ENCODE measurements at places on chromosomes 7 and 10.

DNA sequence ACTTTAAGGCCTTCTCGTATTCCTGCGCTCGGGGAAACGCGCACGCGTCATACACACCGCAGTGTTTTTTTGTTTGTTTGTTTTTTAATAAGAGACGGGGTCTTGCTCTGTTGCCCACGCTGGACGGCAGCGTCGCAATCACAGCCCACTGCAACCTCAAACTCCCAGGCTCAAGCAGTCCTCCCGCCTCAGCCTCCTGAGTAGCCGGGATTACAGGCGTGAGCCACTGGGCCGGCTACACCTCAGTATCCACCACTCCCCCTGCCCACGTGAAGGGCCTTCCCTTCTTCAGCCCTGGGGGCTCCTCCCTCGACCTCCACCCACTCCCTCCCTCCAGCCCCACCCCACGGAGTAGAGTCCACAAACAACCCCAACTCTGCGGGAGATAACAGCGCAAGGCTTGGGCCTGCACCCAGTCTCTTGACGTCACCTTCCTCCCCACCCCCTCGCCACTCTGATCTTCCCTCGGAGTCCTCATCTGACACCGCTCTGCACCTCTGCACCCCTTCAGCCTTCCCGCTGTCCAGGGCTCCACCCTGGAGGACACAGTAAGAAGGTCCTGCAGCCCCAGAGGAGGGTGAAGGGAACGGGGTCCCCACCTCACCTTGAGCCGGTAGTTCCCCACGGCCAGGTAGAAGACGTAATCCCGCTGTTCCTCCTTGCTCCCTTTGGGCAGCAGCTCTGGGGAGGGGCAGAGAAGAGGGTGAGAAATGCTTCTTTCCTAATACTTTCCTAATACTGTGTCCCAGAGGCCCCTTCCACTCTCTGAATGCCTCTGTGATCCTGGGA, 2.8 kb upstream of the CLDN15 start:
- DNase-seq = no peak

DNA sequence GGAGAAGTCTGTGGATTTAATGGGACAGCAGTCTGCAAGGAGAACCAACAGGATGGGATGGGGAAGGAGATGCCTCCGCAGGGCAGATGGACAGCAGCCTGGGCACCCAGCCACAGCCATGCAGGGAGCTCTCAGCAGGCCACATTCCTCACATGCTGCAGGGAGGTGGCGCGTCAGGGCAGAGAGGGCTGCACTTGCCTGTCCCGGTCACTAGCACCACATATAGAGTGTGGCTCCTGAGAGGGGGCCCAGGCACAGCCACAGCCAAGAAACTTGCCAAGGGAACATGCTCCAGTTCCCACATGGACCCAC, 86.8 kb upstream of the ZMIZ1 start:
- DNase-seq = no peak

DNA sequence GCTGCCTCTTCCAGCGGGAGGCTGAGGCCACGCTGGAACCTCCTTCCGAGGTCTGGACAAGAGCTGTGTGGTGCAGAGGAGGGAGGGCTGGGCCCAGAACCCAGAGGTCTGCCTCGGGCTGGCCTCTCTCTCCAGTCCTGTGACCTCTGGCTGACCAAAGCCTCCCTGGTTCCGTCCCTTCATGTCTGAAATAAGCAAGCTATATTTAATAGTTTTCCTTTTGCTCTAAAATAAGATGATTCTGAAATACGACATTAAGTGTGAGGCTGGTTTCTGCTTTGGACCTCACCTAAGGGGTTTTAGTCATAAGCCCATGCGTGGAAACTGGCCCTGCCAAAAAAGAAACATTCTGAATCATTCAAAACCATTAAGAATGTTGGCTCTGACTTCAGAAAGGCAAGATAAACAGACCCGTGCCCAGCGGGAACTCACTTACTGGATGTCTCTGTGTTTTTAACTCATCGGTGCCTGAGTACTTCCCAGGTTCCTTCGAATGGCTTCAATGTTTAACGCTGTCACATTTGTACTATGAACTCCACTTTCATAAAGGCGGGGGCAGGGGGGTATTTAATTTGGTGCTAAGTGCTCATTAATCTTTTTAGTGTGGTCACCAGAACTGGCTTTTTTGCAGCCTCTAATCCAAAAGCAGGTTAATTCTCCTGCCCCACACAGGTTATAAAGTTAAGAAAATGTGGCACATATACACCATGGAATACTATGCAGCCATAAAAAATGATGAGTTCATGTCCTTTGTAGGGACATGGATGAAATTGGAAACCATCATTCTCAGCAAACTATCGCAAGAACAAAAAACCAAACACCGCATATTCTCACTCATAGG, 157.5 kb upstream of the KLF14 start:
- DNase-seq = no peak

DNA sequence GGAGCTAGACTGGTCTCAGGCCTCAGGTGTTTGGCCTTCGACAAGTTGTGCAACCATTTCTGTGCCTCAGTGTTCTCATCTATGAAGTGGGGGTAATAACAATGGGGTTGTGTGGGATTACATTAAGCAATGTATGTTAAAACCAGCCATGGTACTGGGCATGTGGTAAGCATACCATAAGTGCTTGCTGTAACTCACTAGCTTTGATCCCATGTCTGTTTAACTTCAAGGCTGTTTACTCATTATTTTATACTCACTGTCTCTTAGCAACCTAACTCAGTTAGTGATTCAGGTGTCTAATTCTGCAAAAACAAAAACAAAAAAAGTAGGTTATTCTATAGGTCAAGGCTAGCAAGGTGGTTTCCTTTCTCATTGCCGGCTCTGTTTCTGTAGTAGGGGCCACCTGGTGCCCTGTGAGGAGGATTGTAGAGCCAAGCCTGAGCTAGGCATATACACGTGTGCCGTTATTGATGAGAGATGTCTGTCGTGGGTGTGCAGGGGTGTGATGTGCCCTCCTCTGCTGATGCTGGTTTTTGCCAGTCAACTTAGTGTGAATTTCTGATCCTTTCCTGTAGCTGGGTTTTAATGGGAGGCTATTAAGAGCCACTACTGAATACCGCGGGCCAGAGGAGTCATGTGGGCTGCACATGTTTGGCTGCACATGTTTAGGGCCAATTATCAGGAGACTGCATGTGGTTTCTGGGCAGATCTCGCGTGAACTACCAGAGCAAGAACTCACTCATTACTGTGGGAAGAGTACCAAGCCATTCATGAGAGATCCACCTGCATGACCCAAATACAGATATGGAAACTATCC, 56.2 kb downstream of the EEPD1 start:
- DNase-seq = peak; percentile 13

All from CD4-positive, alpha-beta T cell treated with Interferon gamma for 1 hour (primary cell).